Epithelial cell of esophagus (primary cell): ENCODE measurements at places on chromosomes 1 and 21.

DNA sequence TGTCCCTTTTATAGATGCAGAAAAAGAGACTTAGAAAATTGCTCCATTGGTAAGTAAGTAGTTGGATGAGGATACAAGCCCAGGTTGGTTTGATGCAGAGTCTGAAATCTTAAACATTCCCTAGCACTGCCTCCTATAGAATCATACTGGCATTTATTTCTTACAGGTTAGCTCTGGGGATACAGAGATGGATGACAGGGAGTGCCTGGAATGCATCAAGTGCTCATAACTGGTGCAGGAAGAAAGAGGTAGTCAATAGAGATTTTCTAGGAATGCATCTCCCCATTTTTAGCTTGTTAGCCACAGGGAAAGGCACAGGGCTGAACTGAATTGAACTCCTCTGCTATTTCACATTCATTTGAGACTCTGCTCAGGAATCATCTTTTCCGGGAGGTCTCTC, 269.0 kb upstream of the USP24 start:
- peak; percentile 25 for DNase-seq

DNA sequence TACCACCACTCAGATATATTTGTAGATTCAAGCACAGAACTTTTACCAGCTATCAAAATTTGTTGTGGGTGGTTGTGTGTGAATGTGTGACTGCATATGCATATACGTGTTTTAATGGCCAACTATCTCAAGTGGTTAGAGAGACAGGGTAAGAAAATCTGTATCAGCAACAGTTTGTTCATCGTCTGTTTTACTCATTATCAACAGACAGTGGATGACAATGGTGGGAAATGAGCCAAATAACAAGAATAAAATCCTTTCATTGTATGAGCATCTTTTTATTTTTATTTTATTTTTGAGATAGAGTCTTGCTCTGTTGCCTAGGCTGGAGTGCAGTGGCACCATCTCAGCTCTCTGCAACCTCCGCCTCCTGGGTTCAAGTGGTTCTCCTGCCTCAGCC, 22.7 kb upstream of the DYNLT5 start:
- DNase-seq = no peak

GRCh38 chr1:107532318-107532717, 391.5 kb downstream of the NTNG1 start:
- DNase-seq = peak; percentile 33

- DNase-seq = peak; percentile 54
Measured at GRCh38 chr1:25550155-25550506, 6.7 kb downstream of the LDLRAP1 start.

GRCh38 chr1:246081138-246081702, 425.9 kb downstream of the SMYD3 start:
- no peak for DNase-seq

- DNase-seq = no peak
Measured at GRCh38 chr1:201721082-201722049, 107.6 kb upstream of the IPO9 start.

GRCh38 chr1:159935719-159936272, 9.6 kb downstream of the IGSF9 start:
- DNase-seq = no peak

GRCh38 chr1:59564192-59564891, 250.4 kb upstream of the HOOK1 start:
- DNase-seq = no peak

DNA sequence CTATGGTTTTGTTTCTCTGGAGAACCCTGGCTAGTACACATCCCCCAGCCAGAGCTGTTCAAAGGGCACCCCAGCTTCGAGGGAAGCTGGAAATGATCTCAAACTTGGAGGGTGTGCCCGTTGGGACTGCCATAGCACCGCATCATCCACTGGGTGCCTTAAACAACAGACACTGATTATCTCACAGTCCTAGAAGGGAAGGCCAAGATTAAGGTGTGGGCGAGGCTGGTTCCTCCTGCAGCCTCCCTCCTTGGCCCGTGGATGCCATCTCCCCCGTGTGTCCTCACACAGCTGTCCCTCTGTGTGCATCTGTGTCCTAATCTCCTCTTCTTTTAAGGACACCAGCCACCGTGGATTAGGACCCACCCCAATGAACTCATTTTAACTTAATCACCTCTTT, 4.2 kb upstream of the IBA57 start:
- DNase-seq = peak; percentile 69

DNA sequence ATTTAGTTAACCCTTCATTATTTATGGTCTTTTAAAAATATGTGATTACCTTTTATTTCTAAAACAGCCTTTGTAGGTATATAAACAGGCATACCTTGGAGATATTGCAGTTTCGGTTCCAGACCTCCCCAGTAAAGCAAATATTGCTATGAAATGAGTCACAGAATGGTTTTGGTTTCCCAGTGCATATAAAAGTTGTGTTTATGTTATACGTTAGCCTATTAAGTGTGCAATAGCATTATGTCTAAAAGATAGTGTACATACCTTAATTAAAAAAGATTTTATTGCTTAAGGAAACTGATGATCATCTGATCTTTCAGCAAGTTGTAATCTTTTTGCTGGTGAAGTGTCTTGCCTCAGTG, 44.1 kb downstream of the XCL2 start:
- peak; percentile 51 for DNase-seq

- no peak for DNase-seq
Measured at GRCh38 chr21:43347461-43348169, 79.3 kb downstream of the SIK1 start.

DNA sequence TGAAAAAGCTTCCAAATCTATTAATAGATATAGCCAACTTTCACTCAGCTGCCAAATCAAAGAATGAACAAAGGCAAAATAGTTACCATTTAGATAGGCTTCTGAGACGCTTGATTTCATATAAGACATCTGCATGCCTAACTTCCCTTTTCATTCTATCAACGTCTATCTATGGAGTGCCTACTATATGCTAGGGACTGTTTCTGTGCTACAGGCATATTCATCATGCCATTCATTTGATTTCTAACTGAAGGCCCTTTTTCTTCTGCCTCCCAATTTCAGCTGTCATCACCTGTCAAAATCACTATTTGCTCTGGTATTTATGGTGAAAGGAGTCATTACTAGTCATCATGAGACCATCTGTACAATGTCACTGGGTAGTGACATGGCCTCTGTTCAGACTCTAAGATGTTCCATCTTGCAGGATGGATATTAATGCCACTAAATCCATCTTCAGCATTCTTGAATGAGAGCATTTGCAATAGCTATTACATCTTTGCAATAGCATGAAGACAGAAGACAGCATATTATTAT, 4.3 kb upstream of the KRTAP13-1 start:
- DNase-seq = no peak

DNA sequence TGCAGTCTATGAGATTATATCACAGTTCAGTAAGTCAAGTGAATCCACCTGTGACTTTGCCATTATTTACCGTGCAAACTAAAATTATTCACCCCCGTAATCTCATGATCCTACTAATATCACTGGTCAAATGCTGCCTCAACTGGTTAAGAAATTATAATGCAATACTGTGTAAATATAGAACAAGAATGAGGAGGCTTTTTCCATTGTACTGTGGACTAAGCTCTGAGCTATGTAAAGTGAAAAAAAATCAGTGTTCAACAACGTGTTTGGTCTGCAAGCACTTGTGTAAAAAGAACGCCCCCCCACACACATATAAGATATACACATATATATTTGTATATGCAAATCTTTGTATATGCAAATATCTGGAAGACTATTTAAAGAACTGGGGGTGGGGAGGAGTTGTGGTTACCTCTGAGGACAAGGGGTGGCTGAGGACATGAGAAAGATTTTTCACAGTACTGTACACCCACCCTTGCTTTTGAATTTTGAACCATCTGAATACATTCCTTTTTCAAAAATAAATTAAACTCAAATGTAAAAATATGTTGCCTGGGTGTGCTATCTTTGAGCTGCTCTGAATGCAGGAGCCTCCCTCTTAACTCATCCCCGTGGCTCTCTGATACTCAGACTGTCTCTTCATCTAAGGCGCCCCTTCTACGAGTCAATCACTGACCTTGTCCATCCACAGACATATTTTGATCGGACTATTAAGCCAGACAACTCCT, 57.0 kb downstream of the PTP4A2 start:
- DNase-seq = no peak

GRCh38 chr1:83516369-83516768, 482.6 kb downstream of the TTLL7 start:
- DNase-seq = no peak

DNA sequence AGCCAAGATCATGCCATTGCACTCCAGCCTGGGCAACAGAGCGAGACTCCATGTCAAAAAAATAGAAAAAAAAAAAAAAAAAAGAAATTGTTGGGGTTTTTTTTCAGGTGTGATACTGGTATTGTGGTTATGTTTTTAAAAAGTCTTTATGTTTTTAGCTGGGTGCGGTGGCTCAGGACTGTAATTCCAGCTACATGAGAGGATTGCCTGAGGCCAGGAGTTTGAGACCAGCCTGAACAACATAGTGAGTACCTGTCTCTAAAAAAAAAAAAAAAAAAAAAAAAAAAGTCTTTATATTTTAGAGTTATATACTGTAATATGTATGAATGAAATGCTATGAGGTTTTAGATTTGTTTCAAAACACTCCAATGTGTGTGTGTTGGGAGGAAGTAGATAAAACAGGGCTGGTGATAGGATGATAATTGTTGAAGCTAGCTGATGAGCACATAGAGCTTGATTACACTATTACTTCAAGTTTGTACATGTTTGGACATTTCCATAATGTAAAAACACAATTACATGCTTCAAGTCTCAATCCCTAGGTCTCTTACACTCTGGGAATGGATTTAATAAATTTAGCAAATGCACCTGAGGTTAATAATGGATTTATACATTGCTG, 30.2 kb upstream of the ATP5PO start:
- peak; percentile 87 for DNase-seq

DNA sequence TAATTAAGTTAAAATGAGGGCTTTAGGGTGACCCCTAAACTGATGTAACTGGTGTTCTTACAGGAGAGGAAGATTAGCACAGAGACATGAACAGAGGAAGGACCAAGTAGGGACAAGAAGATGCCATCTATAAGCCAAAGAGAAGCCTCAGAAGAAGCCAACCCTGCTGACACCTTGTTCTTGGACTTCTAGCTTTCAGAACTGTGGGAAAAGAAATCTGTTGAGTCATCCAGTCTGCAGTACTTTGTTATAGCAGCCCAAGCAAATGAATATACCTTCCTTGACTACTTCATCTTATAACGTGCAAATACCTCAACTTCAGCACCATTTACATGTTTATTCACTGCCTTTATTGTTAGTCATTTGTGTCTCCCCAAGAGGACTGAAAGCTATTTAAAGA, 3.4 kb downstream of the ZBTB21 start:
- no peak for DNase-seq

GRCh38 chr1:24886241-24886640, 43.8 kb downstream of the RUNX3 start:
- DNase-seq = no peak

- peak; percentile 83 for DNase-seq
Measured at GRCh38 chr1:241531195-241532161, 700 bp upstream of the KMO start.

GRCh38 chr1:12709696-12710095, 6.2 kb upstream of the AADACL3 start:
- DNase-seq = no peak

DNA sequence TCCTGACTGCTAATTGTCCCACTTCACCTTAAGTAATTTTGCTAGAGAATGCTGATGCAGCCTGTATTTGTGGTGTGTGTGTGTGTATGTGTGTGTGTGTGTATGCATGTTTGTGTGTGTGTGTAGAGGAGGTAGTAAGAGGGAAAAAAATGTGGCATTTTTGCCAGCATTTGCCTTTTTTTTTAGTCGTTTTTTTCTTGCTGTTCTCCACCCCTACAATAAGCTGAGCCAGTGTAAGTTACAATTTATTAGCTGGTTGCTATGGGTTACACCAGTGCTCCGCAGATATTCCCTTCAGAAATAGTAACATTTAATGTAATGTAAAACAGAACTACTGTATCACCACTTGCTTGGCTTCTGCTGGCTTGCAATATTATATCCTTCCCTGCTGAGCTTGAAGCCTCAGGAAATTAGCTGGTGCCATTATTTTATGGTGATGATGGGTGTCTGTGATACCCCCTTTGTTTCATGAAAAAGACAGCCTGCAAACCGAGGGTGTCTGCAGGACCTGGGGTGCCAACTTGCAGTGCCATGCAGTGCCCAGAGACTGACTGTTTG, 23.4 kb upstream of the IGSF3 start:
- no peak for DNase-seq

GRCh38 chr1:78687914-78688313, 38.3 kb downstream of the IFI44 start:
- DNase-seq = peak; percentile 18

DNA sequence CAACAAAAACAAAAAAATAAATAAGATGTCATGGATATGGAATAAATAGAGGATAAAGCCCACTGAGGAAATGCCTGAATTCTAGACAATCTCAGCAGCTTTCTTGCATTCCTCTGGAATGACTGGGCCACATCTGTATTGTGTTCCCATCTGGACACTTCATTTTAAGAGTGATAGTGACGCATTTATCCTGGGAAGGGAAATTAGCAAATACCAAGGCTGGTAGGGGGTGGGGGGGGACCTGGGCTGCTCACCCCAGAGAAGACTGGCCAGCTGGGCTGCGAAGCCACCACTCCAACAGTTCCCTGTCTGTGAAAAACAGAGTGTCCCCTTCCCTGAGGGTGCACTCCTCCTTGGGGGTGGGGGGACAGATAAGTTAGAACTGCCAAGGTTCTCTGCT, 106.3 kb downstream of the HIVEP3 start:
- peak; percentile 56 for DNase-seq

GRCh38 chr1:227921461-227922185, 26.1 kb downstream of the WNT9A start:
- no peak for DNase-seq

DNA sequence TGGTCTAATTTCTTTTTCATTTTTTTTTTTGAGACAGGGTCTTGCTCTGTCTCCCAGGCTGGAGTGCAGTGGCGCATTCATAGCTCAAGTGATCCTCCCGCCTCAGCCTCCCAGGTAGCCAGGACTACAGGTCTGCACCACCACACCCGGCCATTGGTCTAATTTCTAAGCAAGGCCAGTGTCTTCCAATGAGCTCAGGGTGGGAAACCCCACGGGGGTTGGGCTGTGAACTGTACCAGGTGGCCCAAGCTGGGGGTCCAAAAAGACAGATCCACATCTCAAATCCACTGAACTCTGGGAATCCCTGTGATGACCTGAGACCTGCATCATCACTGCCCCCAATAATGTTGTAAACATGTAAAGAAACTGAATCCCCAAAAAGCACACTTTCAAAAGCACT, 79.5 kb downstream of the BCAR3 start:
- no peak for DNase-seq

GRCh38 chr1:115252585-115252984, 85.5 kb downstream of the NGF start:
- no peak for DNase-seq

- no peak for DNase-seq
Measured at GRCh38 chr1:97623220-97623619, 297.6 kb downstream of the DPYD start.

GRCh38 chr1:113999799-114000198, 20.5 kb downstream of the OLFML3 start:
- DNase-seq = no peak

GRCh38 chr1:89951766-89952604, 42.9 kb upstream of the ZNF326 start:
- no peak for DNase-seq
